ENCODE measurements at places on chromosomes 5 and 9. TPM values are rescaled to one million over a fixed set of nuclear protein-coding genes. Genes with fewer than 3 reads are reported as not detected.

DNA sequence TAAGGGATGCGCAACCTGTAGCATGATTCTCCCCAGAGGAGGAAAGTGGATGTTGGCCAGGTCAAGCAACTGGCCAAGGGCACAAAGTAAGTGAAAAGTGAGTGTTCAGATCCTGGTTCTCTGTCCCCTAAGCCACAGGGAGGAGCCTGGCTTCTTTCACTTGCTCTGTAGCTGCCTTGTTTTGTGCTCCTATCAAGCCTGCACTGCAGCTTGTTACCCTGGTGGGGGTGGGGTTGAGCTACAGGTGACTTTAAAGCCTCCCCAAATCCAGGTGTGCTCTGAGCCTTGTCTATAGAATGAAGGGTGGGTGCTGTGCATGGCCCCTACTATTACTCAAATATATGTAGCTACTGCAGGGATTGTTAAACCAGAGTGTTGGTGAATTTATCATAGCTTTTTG lies 32.9 kb downstream of the RALGPS1 start:
- H3K4me3 ChIP-seq = no peak overlapping the region
- no peaks in the 10 kb centered on the region for H3K36me3 ChIP-seq
- H3K27me3 ChIP-seq = peaks cover 7% of the 10 kb centered on the region
- H3K4me1 ChIP-seq = no peaks in the 10 kb centered on the region
- DNase-seq = no peak
- no peak overlapping the region for H3K27ac ChIP-seq

DNA sequence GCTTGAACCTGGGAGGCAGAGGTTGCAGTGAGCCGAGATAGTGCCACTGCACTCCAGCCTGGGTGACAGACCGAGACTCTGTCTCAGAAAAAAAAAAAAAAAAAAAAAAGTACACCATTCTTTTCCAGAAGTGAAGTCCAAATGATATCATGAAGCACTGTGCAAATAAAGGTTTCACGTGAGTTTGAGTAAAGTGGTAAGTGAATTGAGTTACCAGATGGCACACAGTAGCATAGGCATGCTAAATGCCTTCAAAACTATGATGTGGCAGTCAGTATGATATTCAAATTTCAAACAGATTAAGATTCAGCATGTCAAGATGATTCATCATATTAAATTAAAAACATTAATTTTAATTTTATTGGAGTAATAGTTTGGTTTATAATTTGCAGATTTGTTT lies 195.2 kb downstream of the TAF11L14 start:
- H3K27me3 ChIP-seq = no peaks in the 10 kb centered on the region
- no peak for DNase-seq
- H3K36me3 ChIP-seq = no peaks in the 10 kb centered on the region

- no peak for DNase-seq
- no peak overlapping the region for H3K4me3 ChIP-seq
- no peaks in the 10 kb centered on the region for H3K27me3 ChIP-seq
- H3K36me3 ChIP-seq = no peaks in the 10 kb centered on the region
- H3K4me1 ChIP-seq = no peaks in the 10 kb centered on the region
These were observed 78.5 kb downstream of the OLFM1 start for GRCh38 chr9:135165756-135166519.

GRCh38 chr5:1005249-1005851 lies 3.3 kb upstream of the NKD2 start:
- peaks cover 55% of the 10 kb centered on the region for H3K27me3 ChIP-seq
- no peak for DNase-seq
- H3K4me1 ChIP-seq = no peaks in the 10 kb centered on the region
- no peaks in the 10 kb centered on the region for H3K36me3 ChIP-seq
- no peak overlapping the region for H3K27ac ChIP-seq

GRCh38 chr5:64299805-64300204 lies 134.2 kb downstream of the RNF180 start:
- H3K4me1 ChIP-seq = no peaks in the 10 kb centered on the region
- no peak overlapping the region for H3K27ac ChIP-seq
- no peak overlapping the region for H3K4me3 ChIP-seq

- H3K4me1 ChIP-seq = peaks cover 2% of the 10 kb centered on the region
- no peak for DNase-seq
- no peaks in the 10 kb centered on the region for H3K27me3 ChIP-seq
- H3K27ac ChIP-seq = no peak overlapping the region
- H3K36me3 ChIP-seq = no peaks in the 10 kb centered on the region
These were observed 1.9 kb upstream of the IL13 start for GRCh38 chr5:132655821-132656773.

DNA sequence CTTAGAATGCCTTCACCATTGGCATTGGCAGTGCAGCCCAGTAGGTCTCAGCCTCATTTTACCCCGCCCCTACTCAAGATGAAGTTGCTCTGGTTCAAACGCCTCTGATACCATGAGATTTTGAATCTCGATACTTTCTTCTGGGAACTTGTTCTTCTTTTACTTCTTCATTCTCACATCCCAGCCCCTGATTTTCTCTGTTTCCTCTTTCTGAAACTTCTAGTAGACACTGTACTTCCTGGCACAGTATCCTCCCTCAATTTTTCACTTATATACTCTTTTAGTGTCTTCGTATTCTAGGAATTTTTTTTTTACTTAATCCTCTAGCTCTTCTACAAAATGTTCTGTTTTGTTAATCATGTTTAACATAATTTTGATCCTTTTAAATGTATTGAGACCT lies 13.1 kb upstream of the ZNF79 start:
- no peak for DNase-seq
- no peaks in the 10 kb centered on the region for H3K36me3 ChIP-seq
- no peak overlapping the region for H3K27ac ChIP-seq
- H3K4me1 ChIP-seq = no peaks in the 10 kb centered on the region
- no peaks in the 10 kb centered on the region for H3K27me3 ChIP-seq

DNA sequence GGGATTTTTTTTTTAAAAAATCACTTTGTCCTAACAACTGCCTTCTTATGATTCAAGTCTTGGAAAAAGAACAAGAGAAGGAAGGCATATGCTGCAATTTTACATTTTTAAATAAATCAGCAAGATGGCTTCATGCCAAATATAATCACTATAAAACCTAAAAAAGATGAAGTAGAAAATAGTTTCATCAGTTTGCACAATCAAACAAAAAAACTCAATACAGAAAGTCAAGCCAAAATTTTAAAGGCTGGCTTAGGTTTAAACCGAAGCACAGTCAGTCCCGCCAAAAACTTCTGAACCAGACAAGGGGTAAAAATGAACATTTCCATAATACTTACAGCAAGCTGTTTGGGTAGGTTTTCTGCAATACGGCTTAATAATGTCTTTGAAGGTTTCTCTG lies 57.3 kb downstream of the ZFR start:
- H3K27me3 ChIP-seq = no peaks in the 10 kb centered on the region
- no peak for DNase-seq
- no peak overlapping the region for H3K27ac ChIP-seq
- no peak overlapping the region for H3K4me3 ChIP-seq

- DNase-seq = no peak
- no peak overlapping the region for H3K4me3 ChIP-seq
- no peaks in the 10 kb centered on the region for H3K27me3 ChIP-seq
These were observed 284.4 kb upstream of the RGMB start for GRCh38 chr5:98489021-98489420.

DNA sequence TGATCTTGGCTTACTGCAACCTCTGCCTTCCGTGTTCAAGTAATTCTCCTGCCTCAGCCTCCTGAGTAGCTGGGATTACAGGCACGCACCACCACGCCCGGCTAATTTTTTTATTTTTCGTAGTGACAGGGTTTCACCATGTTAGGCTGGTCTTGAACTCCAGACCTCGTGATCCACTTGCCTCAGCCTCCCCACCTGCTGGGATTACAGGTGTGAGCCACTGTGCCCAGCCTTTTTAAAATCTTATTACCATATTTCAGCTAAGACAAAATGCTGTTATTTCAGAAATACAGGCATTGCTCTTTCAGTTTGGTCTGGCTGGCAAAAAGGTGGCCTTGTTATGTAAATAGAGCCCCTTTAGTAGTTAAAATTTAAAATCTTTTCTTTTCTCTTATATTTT lies 46.9 kb upstream of the GLDC start:
- no peaks in the 10 kb centered on the region for H3K27me3 ChIP-seq
- no peak overlapping the region for H3K27ac ChIP-seq
- DNase-seq = no peak
- H3K4me1 ChIP-seq = no peaks in the 10 kb centered on the region
- no peaks in the 10 kb centered on the region for H3K36me3 ChIP-seq
- H3K4me3 ChIP-seq = no peak overlapping the region

DNA sequence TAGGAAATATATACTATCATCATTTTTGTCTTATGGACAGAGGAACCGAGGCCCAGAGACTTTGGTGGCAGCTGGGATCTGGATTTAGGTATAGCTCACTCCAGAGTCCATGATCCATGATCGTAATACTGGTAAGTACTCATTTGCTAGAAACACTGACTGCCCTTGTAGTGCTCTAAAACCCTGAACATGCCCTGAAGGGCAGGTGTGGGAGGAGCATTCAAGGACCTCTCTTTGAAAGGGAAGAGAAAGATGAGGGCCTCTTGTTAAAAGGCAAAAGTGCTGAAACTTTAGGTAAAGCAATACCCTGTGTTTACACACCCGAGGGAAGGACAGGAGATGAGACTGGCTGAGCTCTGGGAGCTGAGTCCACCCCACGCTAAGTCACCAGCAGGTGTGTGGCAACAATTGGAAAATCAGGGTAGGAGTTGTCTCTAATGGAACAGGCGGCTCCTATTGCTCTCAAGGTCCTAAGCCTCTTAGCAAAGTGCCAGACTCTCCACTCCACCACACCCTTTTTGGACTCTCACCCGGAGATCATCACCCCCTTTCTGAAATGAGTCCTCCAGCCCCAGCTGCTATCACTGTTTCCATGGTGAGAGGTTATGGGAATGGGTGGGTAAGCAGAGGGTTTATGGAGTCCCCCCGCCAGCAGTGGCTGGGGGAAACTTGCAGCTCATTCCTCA lies 34.8 kb downstream of the TRPC7 start:
- H3K36me3 ChIP-seq = no peaks in the 10 kb centered on the region
- H3K27me3 ChIP-seq = no peaks in the 10 kb centered on the region
- no peak overlapping the region for H3K4me3 ChIP-seq
- no peaks in the 10 kb centered on the region for H3K4me1 ChIP-seq

- DNase-seq = no peak
- no peak overlapping the region for H3K4me3 ChIP-seq
- H3K36me3 ChIP-seq = peaks cover 24% of the 10 kb centered on the region
- no peaks in the 10 kb centered on the region for H3K27me3 ChIP-seq
- no peaks in the 10 kb centered on the region for H3K4me1 ChIP-seq
These were observed 15.6 kb downstream of the SPACA9 start for GRCh38 chr9:132894346-132894745.

GRCh38 chr5:150035139-150035895 lies 34.8 kb downstream of the HMGXB3 start:
- no peak for DNase-seq
- no peaks in the 10 kb centered on the region for H3K27me3 ChIP-seq
- peaks cover 29% of the 10 kb centered on the region for H3K4me1 ChIP-seq
- no peak overlapping the region for H3K4me3 ChIP-seq
- peaks cover 64% of the 10 kb centered on the region for H3K36me3 ChIP-seq

GRCh38 chr9:23571414-23572104 lies 254.5 kb downstream of the ELAVL2 start:
- H3K27ac ChIP-seq = no peak overlapping the region
- no peak overlapping the region for H3K4me3 ChIP-seq
- no peaks in the 10 kb centered on the region for H3K36me3 ChIP-seq
- H3K4me1 ChIP-seq = no peaks in the 10 kb centered on the region
- H3K27me3 ChIP-seq = no peaks in the 10 kb centered on the region
- no peak for DNase-seq

DNA sequence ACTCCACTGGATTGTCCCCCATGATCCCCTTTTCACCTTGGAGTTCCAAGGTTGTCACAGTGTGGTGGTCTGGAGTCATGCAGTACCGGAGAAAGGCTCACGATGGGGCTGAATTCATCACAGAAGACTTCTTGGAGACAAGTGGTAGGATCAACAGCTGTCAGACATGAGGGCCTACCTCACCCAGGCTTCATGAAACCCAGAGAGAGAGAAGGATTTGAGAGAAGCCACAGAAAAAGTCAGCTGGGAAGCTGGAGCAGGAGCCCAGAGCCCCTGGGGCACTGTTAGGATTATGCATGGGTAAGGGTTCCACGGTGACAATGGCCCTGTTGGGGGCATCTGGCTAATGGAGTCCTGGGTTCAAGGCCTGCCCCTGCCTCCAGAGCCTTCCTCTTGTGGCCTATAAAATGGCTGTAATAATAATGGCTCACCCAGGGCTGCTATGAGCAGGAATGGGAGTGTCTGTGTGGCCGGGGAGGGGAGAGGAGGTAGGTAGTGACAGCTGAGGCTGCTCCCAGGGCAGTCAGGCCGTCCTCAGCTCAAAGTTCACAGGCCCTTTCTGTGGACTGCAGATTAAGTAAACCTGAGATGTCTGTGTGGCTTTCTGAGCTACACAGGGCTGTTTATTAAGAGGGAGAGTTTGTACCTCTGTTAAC lies 910 bp downstream of the TRIM14 start:
- H3K4me3 ChIP-seq = peak overlapping the region; percentile 77
- DNase-seq = no peak
- no peak overlapping the region for H3K27ac ChIP-seq
- no peaks in the 10 kb centered on the region for H3K27me3 ChIP-seq
- H3K4me1 ChIP-seq = no peaks in the 10 kb centered on the region

- DNase-seq = no peak
- H3K4me1 ChIP-seq = no peaks in the 10 kb centered on the region
- H3K27ac ChIP-seq = no peak overlapping the region
- no peak overlapping the region for H3K4me3 ChIP-seq
- H3K27me3 ChIP-seq = no peaks in the 10 kb centered on the region
These were observed 363.4 kb downstream of the RAB3C start for GRCh38 chr5:58946230-58946629.

GRCh38 chr5:53355931-53356330 lies 124.5 kb upstream of the FST start:
- H3K27ac ChIP-seq = peak overlapping the region; percentile 2
- no peaks in the 10 kb centered on the region for H3K27me3 ChIP-seq
- peak; percentile 37 for DNase-seq
- H3K4me3 ChIP-seq = no peak overlapping the region
- H3K4me1 ChIP-seq = peaks cover 34% of the 10 kb centered on the region
- H3K36me3 ChIP-seq = no peaks in the 10 kb centered on the region

DNA sequence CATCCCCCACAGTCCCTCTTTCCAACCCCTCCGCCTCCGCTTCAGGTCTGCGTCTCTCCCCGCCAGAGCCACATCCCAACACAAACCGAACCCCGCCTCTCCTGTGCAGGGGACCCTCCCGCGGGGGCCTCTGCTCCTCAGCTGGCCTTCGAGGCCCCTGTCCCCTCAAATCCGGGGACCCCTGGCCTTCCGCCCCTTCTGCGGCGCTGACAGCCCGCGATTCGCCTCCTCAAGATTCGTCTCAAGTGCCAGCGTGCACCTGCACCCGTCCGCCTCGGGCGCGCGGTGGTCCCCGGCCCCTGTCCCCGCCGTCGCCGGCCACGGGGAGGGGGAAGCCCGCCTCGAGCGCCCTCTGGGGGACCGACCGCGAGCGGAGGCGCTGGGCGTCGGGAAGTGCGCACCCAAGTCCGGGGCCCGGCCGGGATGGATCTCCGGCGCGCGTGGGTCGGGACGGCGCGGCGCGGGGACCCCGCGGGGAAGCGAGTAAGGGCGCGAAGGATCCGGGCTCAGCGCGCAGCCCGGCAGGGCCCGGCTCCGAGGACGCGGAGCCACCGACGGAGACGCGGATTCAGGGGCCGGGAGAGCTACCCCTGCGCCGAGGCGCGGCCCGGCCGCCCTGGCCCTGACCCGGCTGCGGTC lies 623 bp downstream of the FLT4 start:
- H3K4me1 ChIP-seq = peaks cover 4% of the 10 kb centered on the region
- H3K27ac ChIP-seq = no peak overlapping the region

SLC36A3 gene
- not detected for total RNA-seq

ZNF608 gene
- total RNA-seq = 57.3 TPM

BARHL1 gene
- not detected for total RNA-seq

CFAP90 gene
- 0.84 TPM for total RNA-seq

DNAJC25 gene
- total RNA-seq = 12.2 TPM

MYO10 gene
- total RNA-seq = 65.7 TPM

TMEM215 gene
- total RNA-seq = 3.0 TPM

DAB2 gene
- 84.5 TPM for total RNA-seq

ANKRD34B gene
- total RNA-seq = 0.20 TPM

SLC4A9 gene
- total RNA-seq = not detected

RABGAP1 gene
- total RNA-seq = 44.7 TPM

All from astrocyte (in vitro differentiated cells and primary cell).